ENCODE measurements at places on chromosomes 6 and 20.

DNA sequence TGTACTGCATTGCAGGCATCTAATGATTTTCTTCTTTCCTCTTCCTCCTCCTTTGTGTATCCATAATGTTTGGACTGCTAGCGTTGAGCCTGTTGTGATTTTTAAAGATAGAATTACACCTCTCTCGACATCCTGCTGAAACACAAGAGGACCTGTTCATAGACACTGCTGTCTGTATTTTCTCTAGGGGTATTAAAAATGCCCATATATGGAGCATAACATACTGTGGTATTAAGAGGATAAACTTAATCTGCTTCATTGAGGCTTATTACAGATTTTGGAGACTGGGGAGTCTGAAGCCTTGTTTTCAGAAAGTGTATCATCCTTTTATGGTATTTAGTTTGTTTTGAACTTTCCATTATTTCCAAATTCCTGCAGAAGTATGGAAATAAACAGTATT lies 414.3 kb downstream of the CDKAL1 start:
- DNase-seq, result no peak

GRCh38 chr6:55180258-55180657 lies 5.9 kb downstream of the HCRTR2 start:
- DNase-seq, result no peak

DNA sequence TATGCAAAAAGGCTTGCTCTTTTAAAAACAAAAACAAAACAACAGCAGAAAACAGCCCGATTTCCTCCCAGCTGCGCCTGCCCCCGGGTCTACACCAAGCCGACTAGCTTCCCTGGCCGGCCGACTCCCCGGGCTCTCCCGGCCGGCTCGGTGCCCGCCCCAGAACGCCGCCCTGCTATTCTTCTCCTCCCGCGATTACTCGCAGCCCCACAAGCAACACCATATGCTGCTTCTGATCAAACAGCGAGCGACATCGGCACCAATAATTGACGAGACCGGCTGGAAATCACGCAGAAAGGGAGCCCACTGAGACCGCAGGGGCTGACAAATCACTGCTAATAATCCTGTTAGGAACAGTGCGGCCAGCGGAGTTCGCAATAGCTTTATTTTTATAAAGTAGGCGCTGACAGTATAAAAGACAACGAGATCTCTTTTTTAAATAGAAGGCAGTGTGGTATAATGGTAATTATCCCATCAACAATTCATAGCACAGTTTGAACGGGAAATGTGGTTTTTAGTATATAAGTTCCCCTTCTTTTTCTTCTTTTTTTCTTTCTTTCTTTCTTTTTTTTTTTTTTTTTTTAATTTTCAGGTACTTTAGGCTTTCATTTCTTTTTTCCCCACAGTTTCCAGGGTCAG lies 3.3 kb downstream of the SIM1 start:
- DNase-seq, result peak; percentile 71

DNA sequence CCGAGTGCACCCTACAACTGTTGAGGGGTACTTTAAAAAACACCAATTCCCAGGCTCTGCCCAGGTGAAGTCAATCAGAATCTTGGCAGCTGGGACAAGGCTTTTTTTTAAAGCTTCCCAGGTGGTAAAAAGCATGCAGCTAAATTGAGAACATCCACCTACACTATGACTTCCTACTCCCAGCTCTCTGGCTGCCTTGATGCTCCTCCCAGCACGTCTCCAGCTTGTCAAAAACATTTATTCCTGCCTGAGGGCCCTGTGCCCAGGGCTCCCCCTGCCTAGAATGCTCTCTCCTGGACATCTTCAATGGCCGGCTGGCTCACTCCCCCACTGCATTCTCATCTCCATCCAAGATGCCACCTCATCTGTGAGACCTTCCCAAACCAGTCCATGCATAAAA lies 9.9 kb downstream of the ZBTB24 start:
- DNase-seq, result no peak

GRCh38 chr6:47163536-47163935 lies 121.4 kb upstream of the ADGRF1 start:
- DNase-seq, result no peak

GRCh38 chr20:4305091-4305490 lies 289.7 kb upstream of the RNF24 start:
- DNase-seq, result no peak

All from A549 (cell line).